ENCODE measurements at places on chromosomes 11 and 22.

DNA sequence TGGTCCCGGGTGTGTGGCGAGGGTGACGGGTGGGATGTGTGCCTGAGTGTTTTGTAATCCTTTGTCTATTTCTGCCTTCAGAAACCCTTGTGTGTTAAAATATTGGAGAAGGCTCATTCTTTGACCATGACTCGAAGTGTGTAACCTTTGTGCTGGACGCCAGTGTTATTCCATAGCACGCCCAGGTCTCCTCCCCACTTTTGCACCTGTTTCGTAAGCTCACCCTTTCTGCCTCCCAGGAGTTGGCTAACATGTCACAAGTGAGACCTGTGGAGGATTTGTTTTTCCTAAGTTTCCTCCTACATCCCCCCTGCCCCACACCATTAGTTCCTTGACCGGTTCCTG, 382 bp downstream of the C11orf54 start:
- peak; percentile 42 for DNase-seq

- no peak for DNase-seq
These were observed 9.9 kb downstream of the TMPRSS13 start for GRCh38 chr11:117919341-117919740.

GRCh38 chr11:134244593-134244992, 8.6 kb downstream of the THYN1 start:
- no peak for DNase-seq

DNA sequence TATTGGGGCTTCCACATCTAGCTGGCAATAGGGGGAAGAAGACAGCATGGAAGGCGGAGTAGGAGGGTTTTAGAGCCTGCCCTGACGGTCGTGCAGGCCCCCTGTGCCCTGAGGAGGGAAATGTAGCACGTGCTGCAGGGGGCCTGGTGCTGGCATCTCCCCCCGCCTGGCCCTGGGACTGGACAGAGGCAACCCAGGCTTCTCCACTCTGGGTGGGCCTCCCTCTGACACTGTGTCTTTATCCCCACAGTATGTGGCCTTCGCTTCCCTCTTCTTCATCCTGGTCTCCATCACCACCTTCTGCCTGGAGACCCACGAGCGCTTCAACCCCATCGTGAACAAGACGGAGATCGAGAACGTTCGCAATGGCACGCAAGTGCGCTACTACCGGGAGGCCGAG, 36.8 kb downstream of the KCNC1 start:
- no peak for DNase-seq

DNA sequence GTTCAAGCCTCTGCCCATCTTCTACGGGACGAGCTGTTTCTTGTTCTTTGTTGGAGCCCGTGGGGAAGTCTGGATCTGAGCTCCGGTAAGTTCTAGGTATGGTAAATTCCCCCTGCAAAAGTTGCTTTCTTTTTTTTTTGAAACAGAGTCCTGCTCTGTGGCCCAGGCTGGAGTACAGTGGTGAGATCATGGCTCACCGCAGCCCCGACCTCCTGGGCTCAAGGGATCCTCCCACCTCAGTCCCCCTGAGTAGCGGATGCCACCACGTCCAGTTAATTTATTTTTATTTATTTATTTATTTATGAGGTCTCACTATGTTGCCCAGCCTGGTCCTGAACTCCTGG, 35.5 kb upstream of the MOB2 start:
- DNase-seq: no peak

DNA sequence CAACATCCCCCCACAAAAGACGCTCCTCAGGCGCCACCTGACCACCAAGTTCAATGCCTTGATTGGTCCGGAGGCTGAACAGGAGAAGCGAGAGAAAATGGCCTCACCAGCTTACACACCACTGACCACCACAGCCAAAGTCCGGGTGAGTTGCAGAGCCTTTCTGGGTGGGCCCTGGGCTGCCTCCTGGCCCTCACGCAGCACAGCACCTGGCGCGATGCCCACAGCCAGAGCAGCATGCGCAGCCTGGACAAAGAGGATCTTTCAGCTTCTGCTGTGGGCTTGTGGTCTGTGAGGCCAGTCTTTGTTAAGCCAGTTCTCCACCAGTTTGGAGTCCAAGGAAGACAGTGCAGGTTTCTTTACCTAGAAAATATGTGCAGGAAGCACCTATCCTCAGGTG, 21.6 kb downstream of the CYB5R2 start:
- no peak for DNase-seq

DNA sequence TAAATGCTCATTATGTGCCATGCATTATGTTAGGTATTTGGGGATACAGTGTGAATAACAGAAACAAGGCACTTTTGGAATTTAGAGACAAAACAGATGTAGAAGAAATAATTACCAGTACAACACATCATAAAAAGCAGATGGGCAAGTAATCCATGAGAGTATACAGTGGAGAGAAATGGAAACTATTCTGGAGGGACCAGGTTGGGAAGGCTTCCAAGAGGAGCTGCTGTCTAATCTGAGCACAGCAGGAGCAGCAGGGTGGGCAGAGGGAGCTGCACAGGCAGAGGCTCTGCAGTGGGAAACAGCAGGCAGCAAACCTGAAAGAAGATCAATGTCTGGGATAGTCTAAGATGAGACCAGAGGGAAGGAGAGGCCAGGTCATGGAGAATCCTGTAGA, 268.7 kb upstream of the CCDC90B start:
- no peak for DNase-seq

GRCh38 chr11:133406489-133406888, 125.8 kb downstream of the OPCML start:
- DNase-seq: no peak

GRCh38 chr22:31614781-31615490, 47.1 kb downstream of the PISD start:
- no peak for DNase-seq

DNA sequence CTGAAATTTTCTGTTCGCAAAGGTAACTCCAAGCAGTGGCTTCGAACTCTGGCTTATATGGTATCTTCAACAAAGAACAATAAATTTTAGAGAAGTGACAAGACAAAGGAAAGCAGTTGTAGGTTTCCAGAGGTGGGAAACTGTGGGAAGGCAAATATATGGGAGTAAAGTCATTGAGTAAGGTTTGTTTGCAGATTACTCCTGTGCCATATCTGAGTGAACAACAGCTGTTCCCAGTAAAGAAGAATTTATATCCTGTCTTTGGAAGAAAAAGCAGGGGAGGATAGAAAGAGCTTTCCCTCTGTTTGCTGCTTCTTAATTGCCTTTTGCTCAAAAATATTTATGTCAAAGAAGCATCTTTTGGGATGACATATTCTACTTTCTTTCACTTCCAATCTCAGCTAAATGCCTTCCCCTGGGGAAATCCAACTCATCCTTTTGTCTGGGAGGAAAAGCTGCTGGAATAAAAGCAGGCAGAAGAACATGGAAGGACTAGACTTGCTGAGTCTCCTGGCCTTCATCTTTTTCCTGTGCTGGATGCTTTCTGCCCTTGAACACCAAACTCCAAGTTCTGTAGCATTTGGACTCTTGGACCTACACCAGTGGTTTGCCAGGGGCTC, 10.4 kb upstream of the RCN1 start:
- DNase-seq: no peak

- peak; percentile 86 for DNase-seq
These were observed 37.3 kb upstream of the RBFOX2 start for GRCh38 chr22:36065775-36066544.

- DNase-seq: no peak
These were observed 92.0 kb downstream of the SGSM3 start for GRCh38 chr22:40462195-40462984.

- no peak for DNase-seq
These were observed 11.0 kb downstream of the MRGPRG start for GRCh38 chr11:3207526-3208189.

DNA sequence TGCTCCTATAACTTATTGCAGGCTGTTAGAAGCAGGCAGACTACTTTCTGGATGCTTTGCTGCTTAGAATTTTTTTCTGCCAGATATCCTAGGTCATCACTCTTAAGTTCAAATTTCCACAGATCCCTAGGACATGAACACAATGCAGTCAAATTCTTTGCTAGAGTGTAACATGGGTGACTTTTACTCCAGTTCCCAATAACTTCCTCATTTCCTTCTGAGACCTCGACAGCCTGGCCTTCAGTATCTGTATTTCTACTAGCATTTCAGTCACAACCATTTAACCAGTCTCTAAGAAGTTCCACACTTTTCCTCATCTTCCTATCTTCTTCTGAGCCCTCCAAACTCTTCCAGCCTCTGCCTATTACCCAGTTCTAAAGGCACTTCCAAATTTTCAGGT, 60.4 kb upstream of the ZBED5 start:
- no peak for DNase-seq

- peak; percentile 5 for DNase-seq
These were observed 827 bp downstream of the PHF21B start for GRCh38 chr22:45008751-45009605.

- no peak for DNase-seq
These were observed 67.4 kb downstream of the SCUBE1 start for GRCh38 chr22:43275545-43276317.
